Muscle of leg (tissue), 16 donors: ENCODE measurements at places on chromosomes 7 and 10. TPM values are rescaled to one million over a fixed set of nuclear protein-coding genes. Genes with fewer than 3 reads are reported as not detected.

Gene ACSL5
- 1.7 TPM for total RNA-seq

Gene ICA1
- 4.7 TPM for total RNA-seq

Gene PCLO
- 0.27 TPM for total RNA-seq

Gene TLL2
- total RNA-seq, result 0.71 TPM

Gene CYP3A7
- 0.58 TPM for total RNA-seq

Gene TDRD1
- total RNA-seq, result 0.13 TPM
